ENCODE measurements at places on chromosomes 5 and 9.

DNA sequence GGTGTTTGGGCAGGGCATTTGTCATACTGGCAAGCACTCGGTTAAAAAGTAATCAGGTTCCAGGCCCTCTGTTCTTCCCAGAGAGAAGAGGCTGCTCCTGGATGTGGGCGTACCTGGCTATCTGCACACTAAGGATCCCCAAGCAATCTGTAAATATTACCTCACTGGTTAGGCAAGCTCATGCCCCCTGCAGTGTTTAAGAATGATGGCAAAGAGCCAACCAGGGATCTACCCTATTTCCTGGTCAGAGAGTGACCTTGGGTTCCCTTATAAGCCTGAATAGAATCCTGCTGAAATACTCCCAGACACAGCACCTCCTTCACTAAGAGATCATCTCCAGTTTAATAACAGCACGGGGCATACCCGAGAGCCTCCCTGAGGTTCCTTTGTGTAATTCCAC, 181.2 kb downstream of the PIK3R1 start:
- DNase-seq = no peak

GRCh38 chr5:54610197-54610944, 92.8 kb downstream of the SNX18 start:
- no peak for DNase-seq

GRCh38 chr5:149667084-149667828, 62.9 kb upstream of the PPARGC1B start:
- no peak for DNase-seq

DNA sequence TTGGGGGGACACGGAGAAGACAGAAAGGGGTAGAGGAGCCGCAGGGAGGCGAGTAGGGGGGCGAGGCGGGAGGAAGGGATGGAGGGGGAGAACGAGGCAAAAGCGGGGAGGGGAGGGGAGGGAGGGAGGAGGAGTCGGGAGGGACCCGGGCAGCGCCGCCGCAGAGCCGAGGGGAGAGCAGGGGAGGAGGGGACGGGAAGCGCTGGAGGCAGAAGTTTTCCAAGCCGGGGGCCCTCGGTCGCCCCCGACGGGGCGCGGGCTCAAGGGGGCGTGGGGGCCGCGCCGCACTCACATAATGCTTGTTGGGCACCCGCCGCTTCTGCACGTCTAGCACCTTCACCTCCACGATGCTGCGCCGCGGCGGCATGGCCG, 353 bp downstream of the SH3PXD2B start:
- DNase-seq = no peak

DNA sequence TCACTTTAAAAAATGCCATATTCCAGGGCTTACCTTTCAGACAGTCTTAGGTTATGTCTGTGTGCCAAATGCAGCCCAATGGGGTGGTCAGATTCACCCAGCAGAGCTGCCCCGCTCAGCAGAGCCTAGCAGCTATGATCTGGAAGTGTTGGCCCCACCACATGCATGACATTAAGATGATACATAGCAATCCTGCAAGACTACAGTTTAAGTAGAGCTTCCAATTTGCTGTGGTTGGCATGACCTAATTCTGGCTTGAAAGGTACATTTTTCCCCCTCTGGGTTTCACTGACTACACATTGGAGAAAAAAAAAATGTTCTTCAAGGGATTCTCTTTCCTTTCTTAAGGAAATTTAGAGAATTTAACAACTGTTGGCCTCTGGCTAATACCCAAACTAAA, 22.5 kb downstream of the MEF2C start:
- DNase-seq = no peak

All from activated CD8-positive, alpha-beta memory T cell treated with anti-CD3 and anti-CD28 coated beads for 1 hour (primary cell).